ENCODE measurements at places on chromosomes 5 and 9.
A peak's percentile ranks its signal among the peaks of the same experiment; 100 is the strongest.

GRCh38 chr5:88502179-88503040, 233.8 kb upstream of the TMEM161B start:
- DNase-seq: no peak

GRCh38 chr5:176192094-176192721, 46.0 kb upstream of the SIMC1 start:
- no peak for DNase-seq

GRCh38 chr5:81922854-81923279, 49.0 kb upstream of the ATG10 start:
- no peak for DNase-seq

GRCh38 chr9:129895376-129896268, 60.4 kb downstream of the USP20 start:
- DNase-seq: no peak

DNA sequence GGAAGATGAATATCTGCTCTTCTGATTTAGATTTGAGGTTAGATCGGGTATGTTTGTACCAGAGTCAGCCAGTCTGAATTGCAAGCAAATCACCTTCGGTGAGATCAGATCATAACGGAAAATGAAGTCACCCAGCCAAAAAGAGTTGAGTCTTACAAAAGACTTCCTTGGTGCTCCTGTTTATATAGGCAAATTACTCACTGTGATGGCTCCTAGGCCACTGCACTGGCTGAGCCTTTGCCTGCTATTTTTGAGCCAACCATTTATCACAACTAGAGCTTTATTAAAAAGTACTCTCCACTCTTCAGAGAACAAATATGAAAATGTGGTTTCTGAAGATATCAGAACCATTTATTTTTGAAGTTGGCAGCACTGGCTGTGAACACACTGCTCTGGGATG, 277.7 kb upstream of the PCSK5 start:
- no peak for DNase-seq

DNA sequence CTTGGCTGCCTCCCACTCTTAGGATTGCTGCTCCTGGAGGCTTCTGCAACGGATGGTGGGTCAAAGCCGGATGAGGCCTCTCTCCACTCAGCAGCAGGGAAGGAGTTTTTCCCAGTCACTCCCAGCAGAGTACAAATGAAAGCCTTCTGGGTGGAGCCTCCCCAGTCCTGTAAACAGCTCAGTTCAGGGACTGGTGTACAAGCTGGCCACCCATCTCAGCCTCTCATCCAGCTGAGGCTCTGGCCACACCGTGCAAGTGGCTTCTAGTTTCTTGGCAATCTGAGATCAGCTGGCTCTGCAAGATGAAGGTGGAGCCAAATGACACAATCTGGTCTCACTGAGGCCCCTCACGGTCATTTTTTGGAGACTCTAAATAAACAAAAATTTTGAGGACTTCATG, 10.0 kb downstream of the GPX3 start:
- no peak for DNase-seq

DNA sequence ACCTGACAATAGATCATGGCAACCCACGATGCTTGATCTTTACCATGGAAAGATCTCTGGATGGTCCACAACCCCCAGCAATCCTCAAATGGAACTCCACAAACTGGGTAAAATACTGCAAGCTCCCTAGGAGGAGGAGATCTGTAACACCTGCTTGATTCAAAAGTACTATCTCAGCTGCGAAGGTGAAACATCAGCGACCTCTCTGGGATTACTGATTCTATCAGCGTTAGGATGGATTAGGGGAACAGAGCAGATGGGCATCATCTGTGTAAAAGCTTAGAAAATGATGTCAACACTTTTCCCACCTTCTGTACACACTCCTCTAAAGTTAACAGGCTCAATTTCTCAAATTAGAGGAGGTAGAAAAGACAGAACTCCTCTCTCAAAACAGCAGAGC, 31.5 kb upstream of the TRPC7 start:
- DNase-seq: no peak

DNA sequence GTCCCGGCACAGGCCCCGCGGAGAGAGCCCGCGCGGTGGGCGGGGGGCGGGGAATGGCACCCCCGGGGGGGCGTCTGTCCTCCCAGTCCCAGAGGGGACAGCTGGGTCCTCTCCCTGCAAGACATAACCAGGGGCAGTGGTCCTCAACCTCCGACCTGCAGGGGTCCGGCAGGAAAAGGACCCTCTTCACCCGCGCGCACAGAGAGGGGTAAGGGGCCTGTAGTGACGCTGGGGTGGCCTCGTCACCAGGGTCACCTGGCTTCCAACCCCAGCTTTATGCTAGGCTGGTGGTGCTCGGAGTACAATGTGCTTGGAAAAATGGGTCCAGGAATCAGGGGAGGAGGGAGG, 34.2 kb downstream of the LHX2 start:
- no peak for DNase-seq

- DNase-seq: no peak
Observed at GRCh38 chr9:87503430-87503829, 5.8 kb downstream of the DAPK1 start.

GRCh38 chr9:3682186-3682585, 156.4 kb upstream of the RFX3 start:
- no peak for DNase-seq

DNA sequence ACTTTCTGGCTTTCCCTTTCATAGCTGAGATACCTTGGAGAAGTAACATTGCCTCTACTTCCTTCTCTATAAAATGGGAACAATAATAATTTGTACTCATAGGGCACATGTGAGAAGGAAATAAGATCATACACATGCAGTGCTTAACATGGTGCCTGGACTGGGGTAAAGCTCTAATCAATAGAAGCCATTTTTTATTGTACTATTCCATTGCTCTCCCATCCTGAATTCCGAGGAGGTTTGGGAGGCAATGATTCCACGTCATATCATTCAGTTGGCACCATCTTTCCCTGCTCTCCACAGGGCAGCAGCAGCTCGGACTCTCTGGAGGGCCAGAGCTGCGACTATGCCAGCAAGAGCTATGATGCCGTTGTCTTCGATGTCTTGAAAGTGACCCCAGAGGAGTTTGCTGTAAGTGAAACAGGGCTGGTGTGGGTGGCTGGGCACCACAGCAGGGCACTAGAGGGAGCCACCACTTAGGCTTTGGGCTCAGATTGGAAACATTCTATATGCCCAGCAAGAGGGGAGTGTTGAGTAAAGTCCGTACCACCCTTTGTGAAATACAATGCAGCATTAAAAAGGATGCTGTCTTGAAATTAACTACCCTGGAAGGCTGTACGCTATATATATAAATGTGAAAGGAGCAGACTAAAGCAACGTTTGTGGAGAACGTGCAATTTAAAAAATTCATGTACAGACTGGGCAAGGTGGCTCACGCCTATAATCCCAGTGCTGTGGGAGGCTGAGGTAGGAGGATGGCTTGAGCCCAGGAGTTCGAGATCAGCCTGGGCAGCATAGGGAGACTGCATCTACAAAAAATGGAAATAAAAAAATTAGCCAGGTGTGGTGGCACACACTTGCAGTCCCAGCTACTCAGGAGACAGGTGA, 51.2 kb downstream of the RALGPS1 start:
- peak; percentile 61 for DNase-seq

GRCh38 chr9:20693068-20693467, 9.0 kb downstream of the FOCAD start:
- no peak for DNase-seq

DNA sequence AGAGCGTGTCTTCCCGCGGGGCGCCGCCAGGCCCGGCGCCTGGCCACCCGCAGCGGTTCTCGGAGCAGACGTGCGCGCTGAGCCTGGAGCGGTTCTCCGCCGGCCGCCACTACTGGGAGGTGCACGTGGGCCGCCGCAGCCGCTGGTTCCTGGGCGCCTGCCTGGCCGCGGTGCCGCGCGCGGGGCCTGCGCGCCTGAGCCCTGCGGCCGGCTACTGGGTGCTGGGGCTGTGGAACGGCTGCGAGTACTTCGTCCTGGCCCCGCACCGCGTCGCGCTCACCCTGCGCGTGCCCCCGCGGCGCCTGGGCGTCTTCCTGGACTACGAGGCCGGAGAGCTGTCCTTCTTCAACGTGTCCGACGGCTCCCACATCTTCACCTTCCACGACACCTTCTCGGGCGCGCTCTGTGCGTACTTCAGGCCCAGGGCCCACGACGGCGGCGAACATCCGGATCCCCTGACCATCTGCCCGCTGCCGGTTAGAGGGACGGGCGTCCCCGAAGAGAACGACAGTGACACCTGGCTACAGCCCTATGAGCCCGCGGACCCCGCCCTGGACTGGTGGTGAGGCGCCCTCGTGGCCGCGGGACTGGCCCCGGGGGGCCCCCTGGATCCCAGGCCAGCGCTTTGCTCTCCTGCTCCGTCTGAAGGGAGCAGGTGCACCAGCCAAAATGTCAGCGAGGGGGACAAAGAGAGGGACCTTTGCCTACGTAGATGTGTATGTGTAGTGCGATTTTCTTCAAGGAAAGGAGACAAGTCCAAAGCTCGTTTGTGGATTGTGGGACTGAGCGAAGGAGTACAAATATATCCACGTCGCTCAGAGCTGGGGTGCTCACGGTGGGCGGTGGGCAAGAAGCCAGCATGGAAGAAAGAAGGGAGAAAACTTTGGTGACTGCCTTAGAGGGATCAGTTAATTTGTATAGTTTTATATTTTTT, 19.5 kb downstream of the BTNL9 start:
- no peak for DNase-seq

GRCh38 chr5:63803165-63803564, 159.1 kb downstream of the HTR1A start:
- no peak for DNase-seq

DNA sequence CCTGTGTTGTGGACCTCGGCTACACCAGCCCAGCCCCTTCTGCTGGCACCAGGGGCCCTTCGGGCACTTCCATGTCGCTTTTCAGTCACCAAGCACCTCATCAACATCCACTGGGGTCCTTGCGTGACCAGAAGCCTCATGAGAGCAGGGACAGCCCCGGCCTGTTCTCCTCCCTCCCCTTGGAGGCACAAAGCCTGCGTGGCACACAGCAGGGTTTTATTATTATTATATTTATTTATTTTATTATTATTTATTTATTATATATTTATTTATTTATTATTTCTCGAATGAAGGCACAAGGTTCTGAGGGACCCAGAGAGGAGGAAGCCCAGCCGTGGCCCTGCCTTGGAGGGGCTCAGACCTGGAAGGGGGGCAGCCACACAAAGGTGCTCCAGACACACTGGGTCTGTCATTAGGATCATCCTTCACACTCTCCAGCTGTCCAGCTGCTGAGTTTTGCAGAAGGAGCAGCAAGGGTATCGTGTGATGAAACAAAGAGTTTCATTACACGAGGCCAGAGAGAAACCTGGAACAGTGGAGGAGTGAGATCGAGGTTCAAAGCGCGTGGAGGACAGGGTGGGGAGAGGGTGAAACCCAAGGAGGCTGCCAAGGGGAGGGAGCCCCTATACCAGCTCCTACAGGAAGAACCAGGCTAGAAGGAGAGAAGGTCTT, 5.2 kb downstream of the VAV2 start:
- no peak for DNase-seq

GRCh38 chr9:133250741-133251170, 24.2 kb downstream of the ABO start:
- no peak for DNase-seq

- no peak for DNase-seq
Observed at GRCh38 chr5:38807570-38808483, 38.0 kb upstream of the OSMR start.

DNA sequence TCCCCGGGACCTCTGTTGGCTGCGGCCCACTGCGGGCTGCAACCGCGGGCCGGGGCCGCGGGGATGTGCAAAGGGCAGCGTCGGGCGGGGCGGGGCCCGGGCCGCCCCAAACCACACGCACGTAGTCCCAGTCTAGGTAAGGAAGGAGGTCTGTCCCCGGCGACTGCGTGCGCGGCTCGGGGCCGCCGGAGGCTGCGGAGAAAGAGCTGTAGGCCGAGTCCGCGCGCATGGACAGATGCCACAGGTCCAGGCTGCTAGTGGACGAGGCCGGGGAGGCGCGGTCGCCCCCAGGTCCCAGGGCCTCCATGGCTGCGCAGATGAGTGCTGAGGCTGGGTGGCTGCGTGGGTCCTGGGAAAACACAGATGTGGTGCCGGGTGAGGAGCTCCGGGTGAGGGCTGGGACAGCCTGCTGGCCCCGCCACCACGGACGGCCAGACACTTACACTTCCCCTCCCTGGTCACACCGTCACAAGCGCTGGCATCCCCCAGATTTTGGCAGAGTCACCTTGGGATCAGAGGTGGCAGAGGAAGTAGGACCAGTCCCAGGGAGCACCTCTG, 4.5 kb downstream of the SHROOM1 start:
- no peak for DNase-seq

GRCh38 chr9:79756414-79756813, 184.6 kb downstream of the TLE4 start:
- DNase-seq: no peak

Data from putamen (tissue), 1 donor.